Posterior vena cava (tissue), 2 donors: ENCODE measurements at places on chromosomes 12 and 14. TPM values are rescaled to one million over a fixed set of nuclear protein-coding genes. Genes with fewer than 3 reads are reported as not detected.

DNA sequence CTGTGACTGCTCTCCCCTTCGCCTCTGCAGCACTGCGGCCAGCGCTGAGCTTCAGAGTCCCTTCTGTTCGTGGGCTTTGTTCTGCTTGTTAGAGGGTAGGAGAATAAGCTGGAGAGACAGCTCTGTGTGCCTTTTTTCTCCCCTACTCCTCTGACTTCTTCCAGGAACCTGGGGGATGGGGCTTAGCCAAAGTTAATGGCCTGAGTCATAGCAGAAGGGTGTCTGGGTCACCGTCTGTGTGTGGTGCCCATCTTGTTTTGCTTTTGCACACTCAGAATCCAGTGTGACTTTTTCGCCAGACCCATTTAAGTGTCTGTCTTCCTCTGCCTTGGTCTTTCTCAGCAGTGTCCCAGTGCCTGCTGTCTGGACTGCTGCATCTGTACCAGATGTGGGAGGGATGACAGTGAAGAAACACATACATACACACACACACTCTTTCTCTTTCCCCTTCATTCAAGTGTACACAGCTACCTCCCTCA is 3.0 kb downstream of the KIF5A start:
- peak; percentile 25 for DNase-seq

GRCh38 chr12:90245391-90245790 is 536.8 kb upstream of the ATP2B1 start:
- DNase-seq = no peak

DNA sequence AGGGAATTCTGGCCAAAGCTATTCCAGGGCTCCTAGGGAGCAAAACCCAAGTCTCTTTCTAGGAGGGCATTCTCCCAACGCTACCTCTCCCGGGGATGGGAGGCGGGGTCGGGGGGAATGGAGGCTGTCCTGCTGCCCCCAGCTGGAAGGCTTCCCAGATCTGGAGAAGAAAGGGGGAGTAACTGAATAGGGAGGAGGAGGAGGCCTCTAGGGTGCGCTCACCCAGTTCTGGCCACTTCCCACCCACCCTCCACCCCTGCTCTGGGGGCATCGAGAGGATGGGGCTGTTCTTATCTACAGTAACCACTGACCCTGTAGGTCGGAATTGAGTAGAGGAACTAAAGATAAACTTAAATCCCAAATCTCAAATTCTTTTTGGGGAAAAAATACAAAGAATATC is 579 bp upstream of the RNASE1 start:
- DNase-seq = no peak

GRCh38 chr14:45222485-45223262 is 30.3 kb downstream of the MIS18BP1 start:
- DNase-seq = no peak

Gene JPH4
- total RNA-seq = 5.6 TPM

DNA sequence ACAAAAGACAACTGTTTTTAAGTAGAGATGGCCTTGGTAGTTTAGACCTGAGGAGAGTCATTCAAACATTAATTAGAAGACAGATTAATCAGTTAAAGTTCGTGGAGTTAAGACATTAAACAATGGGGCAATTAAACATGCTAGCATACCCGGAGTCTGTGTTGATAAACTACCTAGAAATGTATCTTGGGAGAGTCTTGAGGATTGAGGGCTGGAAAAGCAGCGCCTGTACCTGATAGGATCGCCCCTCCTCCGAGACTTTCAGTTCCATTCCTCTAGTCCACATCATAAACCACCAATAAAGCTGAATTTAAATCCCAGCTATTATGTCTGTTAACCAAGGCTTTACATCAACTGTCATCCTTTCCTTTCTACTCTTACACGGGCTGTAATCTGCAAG is 1.0 kb upstream of the KRAS start:
- no peak for DNase-seq

DNA sequence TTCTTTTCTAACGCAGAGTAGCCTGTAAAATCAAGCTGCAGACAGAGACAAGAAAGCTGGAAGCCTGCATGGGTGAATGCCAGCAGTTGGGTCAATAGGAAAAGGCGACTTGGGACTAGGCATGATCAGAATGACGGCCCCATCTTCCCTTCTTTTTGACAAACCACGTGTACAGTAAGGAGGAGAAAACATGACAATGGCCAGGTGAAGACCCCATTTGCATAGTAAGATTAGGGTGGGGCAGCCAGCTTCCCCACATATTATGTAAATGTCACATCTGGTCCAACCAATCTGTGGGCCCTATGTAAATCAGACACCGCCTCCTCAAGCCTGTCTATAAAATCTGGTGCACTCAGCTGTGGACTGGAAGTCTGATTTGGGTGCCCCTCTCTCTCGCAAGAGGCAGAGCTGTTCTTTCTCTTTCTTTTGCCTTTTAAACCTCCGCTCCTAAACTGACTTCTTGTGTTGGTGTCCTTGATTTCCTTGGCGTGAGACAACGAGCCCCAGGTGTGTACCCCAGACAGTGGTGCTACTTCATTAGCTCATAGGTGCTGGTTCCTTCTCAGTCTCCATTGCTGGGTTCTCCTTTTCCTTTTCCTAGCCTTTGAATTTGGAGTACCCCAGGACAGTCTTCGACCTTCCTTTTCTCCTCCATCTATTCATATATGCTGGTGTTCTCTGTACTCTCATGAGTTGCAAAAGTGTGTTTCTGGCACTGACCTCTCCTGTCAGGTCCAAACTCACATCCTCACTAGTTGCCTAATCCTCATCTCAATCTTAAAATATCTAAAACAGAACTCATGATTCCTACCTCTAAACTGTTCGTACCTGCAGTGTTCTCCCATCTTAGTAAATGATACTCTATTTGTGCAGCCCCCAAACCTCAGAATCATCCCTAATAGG is 9.4 kb upstream of the DHRS7 start:
- DNase-seq = no peak

Gene FAM181A
- not detected for total RNA-seq

GRCh38 chr12:100476013-100476751 is 2.5 kb downstream of the NR1H4 start:
- DNase-seq = no peak

Gene BDKRB2
- total RNA-seq = 10.3 TPM

DNA sequence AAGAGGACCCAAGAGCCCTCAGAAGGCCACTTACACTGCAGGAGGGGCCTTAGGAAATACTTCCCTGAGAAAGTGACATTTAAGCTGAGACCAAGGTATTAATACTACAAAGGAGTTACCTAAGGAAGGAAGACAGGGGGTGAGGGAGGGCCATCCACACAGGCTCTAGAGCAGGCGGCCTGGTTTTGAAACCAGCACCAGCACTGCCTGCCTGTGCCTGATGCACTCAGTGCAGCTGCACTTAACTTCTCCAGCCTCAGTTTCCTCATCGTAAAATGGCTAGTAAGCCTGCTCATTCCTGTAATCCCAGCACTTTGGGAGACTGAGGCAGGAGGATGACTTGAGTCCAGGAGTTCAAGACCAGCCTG is 45.5 kb upstream of the PLEKHG6 start:
- DNase-seq = peak; percentile 18

GRCh38 chr14:61211476-61212255 is 69.5 kb downstream of the TMEM30B start:
- DNase-seq = no peak

- no peak for DNase-seq
Observed at GRCh38 chr12:30286345-30286926, 409.2 kb downstream of the IPO8 start.

GRCh38 chr12:80321653-80322052 is 122.4 kb upstream of the PTPRQ start:
- no peak for DNase-seq

DNA sequence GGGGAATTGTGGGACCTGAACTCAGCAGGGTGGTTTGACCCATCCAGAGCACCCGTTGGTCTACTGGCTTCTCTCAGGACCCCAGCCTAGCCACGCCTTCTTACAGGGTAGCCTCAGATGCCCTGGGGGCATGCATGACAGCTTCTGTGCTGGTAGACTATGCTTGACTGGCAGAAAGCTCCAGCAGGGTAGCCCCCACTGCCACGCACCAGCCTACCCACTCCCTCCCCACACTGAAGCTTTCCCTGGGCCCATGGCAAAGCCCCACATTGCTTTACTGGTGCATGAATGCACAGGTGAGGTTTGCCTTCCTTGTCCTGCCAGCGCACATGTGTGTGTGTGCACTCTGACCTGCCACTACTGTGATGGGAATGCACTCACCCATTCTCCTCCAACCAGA is 772.2 kb downstream of the LRFN5 start:
- DNase-seq = no peak

GRCh38 chr12:73308747-73309146 is 1036.6 kb downstream of the TRHDE start:
- DNase-seq = no peak

DNA sequence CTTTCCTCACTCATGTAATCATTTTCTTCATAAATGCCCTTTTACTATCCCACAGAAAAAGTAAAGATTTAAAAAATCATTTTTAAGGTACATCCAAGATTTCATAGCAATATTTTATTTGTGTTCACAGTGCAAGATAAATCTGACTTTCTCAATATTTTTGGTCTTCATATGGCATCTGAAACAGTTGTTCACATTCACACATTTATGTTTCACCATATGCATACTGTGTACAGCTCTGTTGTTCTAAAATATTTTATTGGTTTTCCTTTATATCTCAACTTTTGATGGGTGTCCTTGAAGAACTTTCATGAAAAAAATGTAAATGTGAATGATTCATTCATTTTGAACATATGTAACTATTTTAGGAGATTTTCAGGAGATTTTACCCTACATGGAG is 348.7 kb downstream of the SNAPC1 start:
- no peak for DNase-seq

Gene GUCY2C
- total RNA-seq = 0.10 TPM
